ENCODE measurements at places on chromosomes 11 and 22.

DNA sequence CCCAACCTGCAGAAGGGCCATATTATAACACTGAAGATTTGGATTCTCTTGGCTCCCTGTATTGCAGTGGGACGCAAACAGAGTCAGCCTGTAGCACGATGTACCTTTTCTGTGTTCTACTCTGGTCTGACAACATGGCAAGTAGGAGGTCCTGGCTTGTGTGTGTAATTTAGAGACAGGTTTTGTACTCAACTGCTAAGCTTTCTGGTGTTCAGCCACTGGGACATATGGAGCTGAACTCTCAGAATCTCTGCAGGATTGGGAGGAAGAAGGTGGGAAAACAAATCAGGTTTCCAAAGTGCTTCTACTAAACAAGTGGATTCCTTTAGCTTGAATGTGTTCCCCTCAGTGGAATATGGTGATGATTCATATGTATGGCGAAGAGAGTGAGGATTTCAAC lies 192.5 kb upstream of the MTMR2 start:
- peaks cover 54% of the 10 kb centered on the region for H3K4me1 ChIP-seq
- H3K36me3 ChIP-seq, result peaks cover 39% of the 10 kb centered on the region
- H3K27ac ChIP-seq, result no peak overlapping the region
- no peak overlapping the region for H3K4me3 ChIP-seq

DNA sequence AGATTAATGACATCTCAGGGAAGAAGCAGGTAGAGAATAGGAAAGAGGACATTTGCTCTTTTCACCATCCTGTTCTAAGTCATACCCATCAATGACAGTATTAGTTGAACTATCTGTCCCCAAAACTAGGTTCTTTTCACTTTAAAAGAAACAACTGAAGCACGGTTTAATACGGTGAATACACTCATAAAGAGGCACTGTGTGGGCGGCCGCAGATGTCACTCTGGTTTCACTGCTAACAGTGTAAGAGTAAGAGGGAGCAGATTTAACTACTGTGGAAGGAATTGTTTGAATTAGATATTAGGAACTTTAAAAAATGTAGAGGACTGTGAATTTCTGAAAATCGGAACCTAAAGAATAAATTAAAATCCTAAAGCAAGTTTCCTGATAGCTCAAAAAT lies 49.5 kb downstream of the VSIG10L2 start:
- H3K27ac ChIP-seq, result no peak overlapping the region
- peaks cover 13% of the 10 kb centered on the region for H3K4me1 ChIP-seq
- no peak overlapping the region for H3K4me3 ChIP-seq
- H3K36me3 ChIP-seq, result no peaks in the 10 kb centered on the region

GRCh38 chr11:16794047-16794818 lies 55.8 kb downstream of the C11orf58 start:
- peaks cover 26% of the 10 kb centered on the region for H3K4me1 ChIP-seq
- no peaks in the 10 kb centered on the region for H3K27me3 ChIP-seq
- no peak for DNase-seq
- H3K4me3 ChIP-seq, result no peak overlapping the region

DNA sequence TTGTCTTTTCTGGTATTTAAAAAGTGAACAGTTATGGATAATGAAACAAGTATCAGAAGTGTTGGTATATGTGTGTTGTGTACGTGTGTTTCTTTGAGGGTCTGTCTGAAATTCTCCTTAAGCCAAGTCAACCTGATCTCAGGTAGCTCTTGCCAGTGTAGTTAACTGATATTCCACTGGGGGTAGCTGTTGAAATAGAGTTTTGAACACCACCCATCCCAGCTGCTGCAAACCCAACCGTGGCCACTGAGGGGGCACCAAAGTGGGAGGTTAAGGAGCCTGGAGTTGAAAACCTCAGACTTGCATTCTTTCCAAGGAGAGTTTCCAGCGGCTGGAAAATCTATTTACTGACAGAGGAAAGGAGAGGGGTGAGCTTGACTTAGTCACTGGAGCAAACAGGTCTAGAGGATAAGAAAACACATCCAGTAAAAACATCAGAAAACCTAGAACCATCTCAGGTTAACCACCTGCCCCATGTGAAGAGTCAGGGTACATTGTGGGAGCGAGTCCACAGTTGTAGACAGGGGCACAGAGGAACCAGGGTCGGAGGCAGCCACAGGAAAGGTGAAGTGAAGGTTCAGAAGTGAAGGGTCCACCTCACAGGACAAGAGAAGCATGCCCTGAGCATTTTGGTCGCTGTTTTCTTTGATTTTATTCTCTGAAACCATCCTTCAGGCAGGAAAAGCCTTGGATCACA lies 8.8 kb upstream of the CUL5 start:
- no peak overlapping the region for H3K27ac ChIP-seq
- peaks cover 2% of the 10 kb centered on the region for H3K27me3 ChIP-seq
- DNase-seq, result peak; percentile 58
- H3K4me1 ChIP-seq, result no peaks in the 10 kb centered on the region
- no peak overlapping the region for H3K4me3 ChIP-seq
- H3K36me3 ChIP-seq, result no peaks in the 10 kb centered on the region

- H3K27me3 ChIP-seq, result no peaks in the 10 kb centered on the region
- H3K36me3 ChIP-seq, result no peaks in the 10 kb centered on the region
- H3K4me3 ChIP-seq, result no peak overlapping the region
- H3K27ac ChIP-seq, result no peak overlapping the region
These were observed 95.1 kb downstream of the CELSR1 start for GRCh38 chr22:46442217-46442853.

GRCh38 chr11:20464518-20464917 lies 77.0 kb downstream of the PRMT3 start:
- H3K27me3 ChIP-seq, result no peaks in the 10 kb centered on the region
- H3K27ac ChIP-seq, result no peak overlapping the region
- DNase-seq, result no peak

DNA sequence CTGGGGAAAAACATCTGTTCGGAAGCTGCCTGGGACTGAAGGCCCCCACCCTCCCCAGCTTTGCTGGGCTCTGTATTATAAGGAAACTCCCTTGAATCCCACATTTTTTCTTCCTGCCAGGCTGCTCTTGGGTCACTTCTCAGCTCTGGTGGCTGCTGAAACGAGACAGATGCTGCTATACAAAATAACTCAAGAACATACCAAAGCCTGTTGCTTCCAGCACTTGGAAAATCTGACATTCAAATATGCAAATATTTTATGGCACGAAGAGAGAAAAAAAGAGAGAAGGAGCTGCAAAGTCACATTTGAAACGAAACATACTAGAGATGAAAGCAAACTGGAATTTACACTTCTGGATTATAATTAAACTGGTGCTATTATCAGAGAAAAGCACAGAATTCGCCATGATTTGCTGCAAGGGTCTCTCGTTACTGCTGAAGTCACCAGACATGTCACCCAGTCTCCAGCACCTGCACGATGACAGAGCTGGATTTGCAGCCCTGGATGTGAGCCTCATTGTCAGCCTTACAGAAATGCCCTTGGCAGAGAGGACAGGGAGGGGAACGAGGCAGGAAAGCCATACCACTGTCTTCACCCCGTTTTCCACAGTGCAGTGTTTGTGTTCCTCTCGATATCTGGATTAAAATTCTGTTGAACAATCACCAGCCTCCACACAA lies 47.9 kb upstream of the IGSF9B start:
- H3K27ac ChIP-seq, result no peak overlapping the region
- peaks cover 3% of the 10 kb centered on the region for H3K27me3 ChIP-seq
- H3K36me3 ChIP-seq, result no peaks in the 10 kb centered on the region
- H3K4me3 ChIP-seq, result no peak overlapping the region
- no peak for DNase-seq
- no peaks in the 10 kb centered on the region for H3K4me1 ChIP-seq

DNA sequence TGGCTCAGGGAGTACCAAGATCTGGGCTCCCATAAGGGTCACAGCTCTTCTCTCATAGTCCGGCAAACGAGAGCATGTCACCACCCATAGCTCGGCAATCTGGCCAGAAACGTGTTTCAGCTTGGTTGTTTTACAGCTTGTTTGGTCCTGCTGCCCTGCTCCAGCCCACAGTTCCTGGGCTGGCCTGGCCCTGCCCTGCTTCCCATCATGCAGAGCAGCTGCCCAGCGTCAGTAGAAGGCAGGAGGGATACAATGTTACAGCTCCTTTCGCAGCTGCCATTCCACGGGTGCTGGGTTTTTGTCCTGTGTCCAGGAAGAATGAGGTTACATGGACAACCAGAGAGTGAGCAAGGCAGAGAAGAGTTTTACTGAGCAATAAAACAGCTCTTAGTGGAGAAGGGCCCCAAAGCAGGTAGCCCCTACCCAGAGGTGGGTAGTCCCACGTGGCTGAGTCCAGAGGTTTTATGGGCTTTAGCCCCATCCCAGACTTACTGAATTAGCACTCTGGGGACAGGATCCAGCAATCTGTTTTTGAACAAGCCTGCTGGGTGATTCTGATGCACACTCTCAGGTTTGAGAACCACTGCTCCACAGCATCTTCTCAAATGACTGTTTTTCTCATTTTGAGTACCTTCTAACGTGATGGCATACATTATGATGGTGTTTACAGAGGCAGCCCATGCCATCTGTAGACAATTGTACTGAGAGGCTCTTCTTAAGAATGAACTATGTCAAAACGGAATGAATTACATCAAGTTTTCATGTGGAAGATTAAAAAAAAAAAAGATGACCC lies 5.8 kb upstream of the MS4A18 start:
- peaks cover 16% of the 10 kb centered on the region for H3K27me3 ChIP-seq
- H3K27ac ChIP-seq, result no peak overlapping the region
